ENCODE measurements at places on chromosomes 3 and 15.

- DNase-seq = no peak
Measured at GRCh38 chr3:49346797-49347251, 7.0 kb upstream of the USP4 start.

DNA sequence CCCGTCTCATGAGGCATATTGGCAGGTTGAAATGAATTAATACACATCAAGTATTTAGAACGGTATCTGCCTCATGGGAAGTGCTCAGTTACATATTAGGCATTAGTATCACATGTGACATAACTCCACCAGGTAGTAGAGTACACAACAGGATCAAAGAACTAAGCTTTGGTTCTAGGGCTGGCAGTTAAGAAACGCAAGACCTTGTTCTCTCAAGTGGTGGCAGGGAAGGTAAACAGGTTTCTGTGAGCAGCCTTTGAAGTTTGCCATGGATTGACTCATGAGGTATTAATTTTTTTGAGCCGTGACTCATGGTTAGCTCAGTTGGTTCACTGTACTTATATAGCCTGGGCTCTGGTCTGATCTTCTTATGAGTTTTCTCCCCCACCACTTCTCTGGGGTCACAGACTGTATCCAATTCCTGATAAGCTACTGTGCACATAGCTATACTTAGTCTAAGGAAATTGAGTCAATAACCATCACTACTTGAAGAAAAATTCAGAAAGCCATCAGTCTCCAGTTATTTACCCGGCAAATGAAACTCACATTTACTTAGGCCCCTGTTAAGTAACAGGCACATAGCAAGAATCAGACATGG is 155.6 kb upstream of the STT3B start:
- DNase-seq = no peak

- no peak for DNase-seq
Measured at GRCh38 chr3:70179111-70179510, 133.3 kb downstream of the MDFIC2 start.

DNA sequence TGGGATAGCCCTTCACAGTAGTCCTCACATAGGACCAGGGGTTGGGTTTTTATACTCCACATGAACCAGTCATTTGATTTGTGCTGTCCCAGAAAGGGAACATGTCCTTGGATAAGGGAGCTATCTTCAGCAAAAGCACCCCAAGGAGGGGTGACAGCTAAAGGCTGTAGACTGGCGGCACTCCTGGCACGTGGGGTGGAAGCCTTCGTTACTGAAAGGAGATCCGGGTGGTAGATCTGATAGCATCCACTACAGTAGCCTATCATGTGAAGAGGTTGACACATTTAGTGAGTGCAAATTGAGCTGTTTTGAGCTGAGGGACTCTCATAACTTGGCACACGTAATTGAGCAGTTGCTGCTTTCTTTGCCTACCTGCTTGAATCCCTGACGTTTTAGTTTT is 588.8 kb upstream of the GOLIM4 start:
- DNase-seq = no peak

GRCh38 chr3:46036191-46036590 is 8.9 kb upstream of the XCR1 start:
- DNase-seq = no peak

- DNase-seq = no peak
Measured at GRCh38 chr15:55254916-55255679, 34.5 kb downstream of the RAB27A start.

DNA sequence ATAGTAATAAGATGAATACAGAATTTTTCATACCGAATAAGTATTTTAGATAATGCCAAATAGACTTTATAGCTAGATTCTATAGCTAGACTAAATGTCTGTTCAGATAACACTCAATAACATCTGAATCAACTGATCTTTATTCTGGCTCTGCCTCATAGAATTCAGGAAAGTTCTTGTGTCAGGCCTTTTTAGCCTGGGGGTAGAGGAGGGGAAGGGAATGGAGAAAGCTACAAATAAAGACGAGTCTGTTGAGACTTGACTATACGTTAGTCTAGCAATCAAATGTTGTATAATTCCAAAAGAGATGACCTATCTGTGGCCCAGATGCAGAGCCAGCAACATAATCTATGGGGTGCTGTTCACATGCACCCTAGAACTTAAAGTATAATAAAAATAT is 106.6 kb upstream of the ABI3BP start:
- DNase-seq = no peak

DNA sequence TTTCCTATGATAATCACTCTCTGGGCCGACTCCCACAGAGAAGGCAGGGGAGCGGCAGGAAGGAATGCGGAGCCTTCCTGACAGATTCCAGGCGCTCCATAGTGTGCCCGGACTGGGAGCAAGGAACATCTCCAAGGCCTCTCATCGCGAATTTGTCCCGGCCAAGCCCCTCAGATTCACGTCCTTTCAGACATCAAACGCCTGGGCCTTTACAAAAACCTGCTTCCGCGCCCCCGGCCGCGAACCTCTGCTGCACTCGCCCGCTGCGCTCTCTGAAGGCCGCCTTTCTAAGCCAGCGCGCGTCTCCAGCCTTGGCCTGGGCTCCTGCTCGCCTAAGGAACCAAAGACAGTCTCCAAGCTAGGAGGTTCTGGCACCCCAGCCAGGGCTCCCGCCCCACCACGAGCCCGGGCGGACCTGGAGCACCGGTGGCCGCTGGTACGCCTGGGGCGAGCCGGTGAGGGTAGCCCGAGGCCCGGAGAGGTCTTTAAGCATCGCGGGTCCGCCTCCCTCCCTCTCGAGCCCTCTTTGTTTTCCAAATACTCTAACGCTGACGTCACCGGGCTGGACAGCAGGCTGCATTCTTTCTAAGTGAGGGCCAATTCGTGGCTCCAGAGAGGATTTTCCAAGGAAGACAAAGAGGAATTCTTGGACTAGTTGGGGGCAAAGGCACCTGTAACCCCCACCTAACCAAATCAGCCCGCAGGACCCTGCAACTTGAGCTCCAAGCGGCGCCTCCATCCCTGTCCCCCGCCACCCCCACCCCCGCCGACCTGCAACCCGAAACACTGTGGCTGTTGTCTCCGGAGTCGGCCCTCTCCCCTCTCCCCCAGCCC is 759 bp downstream of the AMOTL2 start:
- peak; percentile 92 for DNase-seq

DNA sequence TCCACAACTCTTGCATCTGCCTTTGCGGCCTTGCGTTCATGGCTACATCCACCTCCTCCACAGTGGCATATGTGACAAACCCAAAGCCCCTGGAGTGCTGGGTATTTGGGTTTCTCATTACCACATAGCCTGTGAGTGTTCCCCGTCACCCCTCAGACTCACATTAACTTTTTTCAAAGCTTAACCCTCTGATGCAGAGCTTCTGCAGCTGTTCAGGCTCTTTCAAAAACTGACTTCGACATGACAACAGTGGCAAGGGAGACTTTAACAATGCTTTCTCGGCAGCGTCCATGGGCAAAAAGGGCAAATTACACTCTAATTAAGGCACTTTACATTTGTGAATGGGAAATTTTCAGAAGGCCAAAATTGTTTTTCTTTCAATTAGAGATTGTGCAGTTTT is 343.2 kb downstream of the UNC13C start:
- no peak for DNase-seq

- DNase-seq = no peak
Measured at GRCh38 chr3:72214066-72214951, 429.4 kb upstream of the PROK2 start.

DNA sequence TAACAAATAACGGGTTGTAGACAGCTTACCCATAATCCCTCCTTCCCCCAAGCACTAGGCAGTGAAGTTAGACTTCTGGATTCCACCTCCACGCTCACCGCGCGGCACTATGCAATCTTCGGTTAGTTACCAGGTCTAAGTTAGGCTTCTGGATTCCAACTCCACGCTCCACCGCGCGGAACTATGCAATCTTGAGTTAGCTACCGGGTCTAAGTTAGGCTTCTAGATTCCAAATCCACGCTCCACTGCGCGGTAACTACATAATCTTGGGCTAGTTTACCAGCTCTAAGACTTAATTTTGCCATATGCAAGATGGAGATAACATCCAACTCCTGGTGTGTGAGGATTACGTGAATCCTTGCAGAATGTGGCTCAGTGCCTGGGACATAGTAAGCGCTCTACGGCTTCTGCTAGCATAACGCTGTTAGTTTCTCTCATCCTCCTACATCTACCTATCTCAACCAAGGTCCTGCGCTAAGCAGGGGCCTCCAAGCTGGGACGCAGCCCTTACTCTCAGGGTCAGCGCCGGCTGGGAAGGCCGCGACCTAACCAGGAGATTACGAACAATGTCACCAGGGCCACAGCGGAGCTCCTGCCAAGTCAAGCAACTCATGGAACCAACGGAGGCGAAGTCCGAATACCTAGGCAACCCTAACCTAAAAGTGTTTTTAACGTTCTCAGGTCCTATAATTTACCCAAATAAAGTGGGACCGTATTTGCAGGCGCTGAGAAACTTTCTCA is 497 bp upstream of the RPLP1 start:
- DNase-seq = no peak

- DNase-seq = no peak
Measured at GRCh38 chr3:13549623-13550422, 898 bp downstream of the FBLN2 start.

- no peak for DNase-seq
Measured at GRCh38 chr3:198030125-198030524, 70.1 kb downstream of the LMLN start.

DNA sequence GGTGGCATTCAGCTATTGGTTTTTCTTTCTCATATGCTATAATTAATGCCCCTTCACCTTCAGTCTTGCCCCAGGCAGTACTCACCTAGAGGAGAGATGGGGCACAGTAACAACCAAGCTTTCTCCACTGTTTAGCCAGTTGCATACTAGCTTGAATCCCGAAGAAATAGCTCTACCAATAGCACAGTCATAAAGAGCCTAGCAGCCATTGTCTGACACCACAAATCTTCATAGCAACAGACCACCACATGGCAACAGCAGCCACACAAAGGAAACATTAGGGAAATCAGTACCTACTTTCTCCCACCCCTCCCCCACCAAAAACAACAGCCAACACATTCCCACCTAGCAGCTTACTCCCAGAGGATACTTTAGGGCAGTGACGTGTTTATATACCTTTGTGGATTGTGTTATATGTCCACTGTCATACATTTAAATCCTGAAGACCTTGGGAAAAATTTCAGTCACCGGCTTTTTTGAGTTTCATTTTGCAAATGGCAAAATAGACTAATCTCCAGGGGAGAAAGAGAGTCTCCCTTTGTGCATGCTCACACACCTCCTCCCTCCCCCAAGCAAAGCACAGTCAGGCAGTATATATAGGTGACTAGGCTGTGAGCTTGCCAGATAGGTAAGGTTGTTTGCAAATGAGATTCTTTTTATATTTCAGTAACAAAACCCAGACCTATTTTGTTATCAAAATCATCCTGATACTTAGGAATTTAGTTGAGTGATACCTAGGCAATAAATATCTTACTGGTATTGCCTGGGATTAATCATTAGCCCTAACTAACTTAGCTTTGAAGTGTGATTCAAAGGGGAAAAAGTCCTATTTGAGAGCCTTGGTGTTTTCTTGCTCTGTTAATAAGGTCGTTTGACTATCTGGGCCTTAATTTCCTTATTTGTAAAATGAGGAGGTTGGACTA is 140.6 kb downstream of the RBPMS2 start:
- DNase-seq = no peak

- DNase-seq = no peak
Measured at GRCh38 chr3:119177321-119177720, 3.9 kb downstream of the UPK1B start.
